H9 (cell line): ENCODE measurements at places on chromosomes 13 and 19. TPM values are rescaled to one million over a fixed set of nuclear protein-coding genes. Genes with fewer than 3 reads are reported as not detected.
A peak's percentile ranks its signal among the peaks of the same experiment; 100 is the strongest.

Gene GDF15
- 5.7 and 7.0 TPM in 2 replicates for total RNA-seq

Gene ADPRHL1
- total RNA-seq, result 2.7 and 2.8 TPM in 2 replicates

Gene TMEM38A
- total RNA-seq, result 7.4 and 8.3 TPM in 2 replicates

Gene BLOC1S3
- 9.2 and 12.2 TPM in 2 replicates for total RNA-seq

- no peak overlapping the region for H3K27ac ChIP-seq
- no peak for DNase-seq
- no peak overlapping the region for H3K4me3 ChIP-seq
- no peaks in the 10 kb centered on the region for H3K4me1 ChIP-seq
- H3K36me3 ChIP-seq, result peaks cover 19% of the 10 kb centered on the region
These were observed 3.2 kb upstream of the FDX2 start for GRCh38 chr19:10318807-10319682.

DNA sequence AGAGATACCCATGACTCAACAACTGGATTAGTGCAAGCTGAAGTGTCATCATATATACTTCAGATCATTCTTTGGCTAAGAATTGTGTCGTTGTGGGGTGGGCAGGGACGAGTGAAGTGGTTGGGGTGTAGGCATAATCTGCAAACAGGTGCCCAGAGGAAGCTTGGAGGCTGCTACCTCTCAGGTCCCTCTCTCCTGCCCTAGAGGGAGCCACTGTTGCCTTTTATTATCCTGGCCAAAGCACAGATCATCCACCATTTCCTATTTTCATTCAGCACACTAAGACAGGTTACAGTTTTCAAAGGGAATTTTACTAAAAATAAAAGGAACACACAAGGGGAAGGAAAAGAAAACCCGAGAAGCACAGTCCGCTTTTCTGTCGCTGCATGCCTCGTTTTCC is 126.6 kb downstream of the HS6ST3 start:
- no peak overlapping the region for H3K4me3 ChIP-seq
- no peaks in the 10 kb centered on the region for H3K4me1 ChIP-seq
- DNase-seq, result peak; percentile 36
- H3K36me3 ChIP-seq, result no peaks in the 10 kb centered on the region
- no peak overlapping the region for H3K27ac ChIP-seq

- peaks cover 7% of the 10 kb centered on the region; the same call in 1 of the 2 replicates for H3K27me3 ChIP-seq
- H3K27ac ChIP-seq, result no peak overlapping the region
- H3K4me1 ChIP-seq, result no peaks in the 10 kb centered on the region
These were observed 2.3 kb downstream of the NCCRP1 start for GRCh38 chr19:39199025-39199424.

DNA sequence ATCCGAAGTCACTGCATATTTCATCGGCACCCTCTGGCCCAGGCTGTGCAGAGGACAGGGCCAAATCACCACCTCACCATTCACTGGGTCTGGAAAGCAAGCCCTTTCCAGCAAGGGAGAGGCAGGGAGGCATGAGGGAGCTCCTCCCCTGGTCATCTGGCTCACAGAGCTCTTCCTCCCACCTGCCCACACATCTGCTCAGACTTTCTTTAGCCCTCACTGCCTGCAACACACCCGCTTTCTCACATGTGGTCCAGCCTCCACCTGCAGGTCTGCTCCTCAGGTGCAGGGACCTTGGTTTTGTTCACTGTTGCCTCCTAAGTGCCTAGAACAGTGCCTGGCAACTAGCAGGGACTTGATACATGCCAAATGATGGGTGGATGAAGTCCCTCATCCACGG is 21.0 kb upstream of the SLC35E1 start:
- H3K4me3 ChIP-seq, result 0 out of 3 replicates have a peak overlapping the region, but pooled peaks have one; percentile 12
- H3K36me3 ChIP-seq, result peaks cover 4% of the 10 kb centered on the region; the same call in 2 of the 3 replicates
- no peak for DNase-seq
- no peak overlapping the region for H3K27ac ChIP-seq

DNA sequence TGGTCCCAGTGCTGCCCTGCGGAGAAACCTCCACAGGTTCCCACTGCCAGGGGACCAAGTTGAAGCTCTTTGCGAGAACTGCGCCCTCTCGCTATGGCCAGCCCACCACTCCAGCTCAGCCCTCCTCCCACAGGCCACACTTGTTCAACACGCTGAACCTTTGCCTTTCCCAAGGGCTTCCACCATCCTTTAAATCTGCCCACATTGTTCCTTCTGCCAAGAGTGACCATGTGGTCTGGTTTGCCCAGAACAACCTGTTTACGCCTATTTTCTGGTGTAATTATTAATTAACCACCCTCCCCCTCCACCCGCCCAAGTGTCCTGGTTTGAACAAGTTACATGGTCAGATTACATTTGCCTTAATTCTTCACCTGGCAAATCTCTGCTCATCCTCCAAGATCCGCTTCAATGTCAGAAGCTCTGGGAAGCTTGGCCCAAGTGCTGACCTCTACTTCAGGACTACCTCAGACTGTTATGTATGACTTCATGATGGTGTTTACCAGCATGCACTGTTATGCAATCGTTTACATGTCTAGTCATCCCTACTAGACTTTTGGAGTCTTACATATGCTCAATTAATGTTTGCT is 12.0 kb upstream of the USP12 start:
- H3K4me3 ChIP-seq, result no peak overlapping the region
- no peak overlapping the region for H3K27ac ChIP-seq
- no peaks in the 10 kb centered on the region for H3K27me3 ChIP-seq
- H3K36me3 ChIP-seq, result no peaks in the 10 kb centered on the region
- no peak for DNase-seq

GRCh38 chr13:109235901-109236300 is 550.5 kb downstream of the IRS2 start:
- no peak overlapping the region for H3K27ac ChIP-seq
- H3K4me3 ChIP-seq, result no peak overlapping the region

DNA sequence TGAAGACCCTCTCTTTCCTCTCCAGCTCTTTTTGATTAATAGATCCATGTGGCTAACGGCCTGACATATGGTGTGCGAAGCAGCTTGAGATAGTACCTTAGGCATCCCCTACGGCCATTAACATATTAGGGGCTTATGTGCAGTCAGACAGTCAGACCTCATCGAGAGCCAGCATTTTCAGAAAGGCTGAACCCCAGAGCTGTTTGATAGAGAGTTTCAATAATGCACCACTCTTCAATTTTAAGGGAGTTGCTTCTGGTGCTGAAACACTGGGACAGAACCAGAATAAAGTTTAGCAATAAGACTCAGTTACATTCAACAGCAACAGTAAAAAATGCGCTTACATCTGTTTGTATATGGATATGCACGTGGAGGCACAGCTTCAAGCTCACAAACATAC is 10.8 kb downstream of the POU4F1 start:
- DNase-seq, result no peak
- H3K36me3 ChIP-seq, result no peaks in the 10 kb centered on the region
- no peaks in the 10 kb centered on the region for H3K4me1 ChIP-seq
- no peak overlapping the region for H3K4me3 ChIP-seq

GRCh38 chr13:44255771-44256364 is 117.8 kb upstream of the SERP2 start:
- no peaks in the 10 kb centered on the region for H3K4me1 ChIP-seq
- H3K27me3 ChIP-seq, result no peaks in the 10 kb centered on the region

DNA sequence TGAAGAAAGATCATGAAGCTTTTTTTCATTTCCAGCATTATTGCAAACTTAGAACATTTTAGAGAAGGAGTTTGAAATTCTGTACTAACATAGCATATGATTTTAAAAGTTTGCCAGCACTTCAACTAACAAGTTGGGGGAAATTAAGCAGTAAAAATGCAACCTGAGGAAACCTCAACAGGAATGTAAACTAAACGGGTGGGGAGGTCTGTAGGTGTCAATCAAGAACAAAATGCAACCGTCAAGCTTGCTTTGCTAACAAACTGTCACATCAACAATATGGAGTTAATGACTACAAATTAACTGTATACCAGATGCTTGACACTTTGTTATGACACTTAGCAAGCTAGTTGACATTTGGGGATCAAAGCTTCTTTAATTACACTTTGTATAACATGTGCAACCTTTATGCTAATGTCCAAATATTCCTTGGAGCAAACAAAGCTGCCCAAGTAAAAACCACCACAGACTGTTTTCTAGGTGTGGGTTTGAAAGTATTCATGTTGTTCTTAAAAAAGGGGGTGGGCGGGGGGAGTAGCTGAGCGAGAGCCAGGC is 52.1 kb downstream of the DACH1 start:
- H3K36me3 ChIP-seq, result no peaks in the 10 kb centered on the region
- H3K4me3 ChIP-seq, result no peak overlapping the region
- no peaks in the 10 kb centered on the region for H3K4me1 ChIP-seq
- no peak for DNase-seq
- H3K27me3 ChIP-seq, result no peaks in the 10 kb centered on the region
- no peak overlapping the region for H3K27ac ChIP-seq

DNA sequence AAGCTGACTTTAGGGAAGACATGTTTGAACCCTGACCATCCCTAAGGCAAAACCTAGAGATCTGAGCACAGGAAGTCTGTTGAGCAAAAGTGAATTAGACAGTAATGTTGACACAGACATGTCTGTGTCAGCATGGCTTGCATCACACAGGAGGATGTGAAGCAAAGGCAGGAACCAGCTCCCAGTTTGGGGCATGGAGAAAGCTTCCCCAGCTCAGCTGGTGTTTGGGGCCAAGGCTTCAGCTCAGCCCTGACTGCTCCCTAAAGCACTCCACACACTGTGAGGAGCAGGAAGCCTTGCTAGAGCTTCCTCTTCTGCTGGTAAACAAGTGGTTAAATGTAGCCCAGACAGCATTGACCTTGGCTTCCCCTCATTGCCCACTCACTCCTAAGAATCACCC is 153.8 kb upstream of the UBL3 start:
- no peak overlapping the region for H3K4me3 ChIP-seq
- H3K36me3 ChIP-seq, result no peaks in the 10 kb centered on the region
- H3K27me3 ChIP-seq, result no peaks in the 10 kb centered on the region
- no peak for DNase-seq
- H3K4me1 ChIP-seq, result no peaks in the 10 kb centered on the region

DNA sequence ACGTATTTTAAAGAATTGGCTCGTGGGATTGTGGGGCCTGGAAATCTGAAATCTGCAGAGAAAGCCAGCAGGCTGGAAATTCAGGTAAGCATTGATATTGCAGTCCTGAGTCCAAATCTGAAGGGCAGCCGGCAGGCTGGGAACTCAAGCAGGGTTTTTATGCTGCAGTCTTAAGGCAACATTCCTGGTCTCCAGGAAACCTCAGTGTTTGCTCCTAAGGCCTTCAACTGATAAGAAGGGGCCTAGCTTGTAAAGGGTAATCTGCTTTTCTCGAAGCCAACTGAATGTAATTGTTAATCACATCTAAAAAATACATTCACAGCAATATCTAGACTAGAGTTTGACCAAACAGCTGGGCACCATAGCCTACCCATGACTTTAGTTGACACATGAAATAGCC is 154.4 kb downstream of the EFNB2 start:
- H3K4me3 ChIP-seq, result no peak overlapping the region
- H3K27me3 ChIP-seq, result no peaks in the 10 kb centered on the region
- no peak for DNase-seq
- H3K4me1 ChIP-seq, result no peaks in the 10 kb centered on the region
- no peak overlapping the region for H3K27ac ChIP-seq
